ELF-1 (cell line): ENCODE measurements at places on chromosomes 3 and 15.

- no peak for DNase-seq
Observed at GRCh38 chr3:34207806-34208205, 409.4 kb downstream of the PDCD6IP start.

DNA sequence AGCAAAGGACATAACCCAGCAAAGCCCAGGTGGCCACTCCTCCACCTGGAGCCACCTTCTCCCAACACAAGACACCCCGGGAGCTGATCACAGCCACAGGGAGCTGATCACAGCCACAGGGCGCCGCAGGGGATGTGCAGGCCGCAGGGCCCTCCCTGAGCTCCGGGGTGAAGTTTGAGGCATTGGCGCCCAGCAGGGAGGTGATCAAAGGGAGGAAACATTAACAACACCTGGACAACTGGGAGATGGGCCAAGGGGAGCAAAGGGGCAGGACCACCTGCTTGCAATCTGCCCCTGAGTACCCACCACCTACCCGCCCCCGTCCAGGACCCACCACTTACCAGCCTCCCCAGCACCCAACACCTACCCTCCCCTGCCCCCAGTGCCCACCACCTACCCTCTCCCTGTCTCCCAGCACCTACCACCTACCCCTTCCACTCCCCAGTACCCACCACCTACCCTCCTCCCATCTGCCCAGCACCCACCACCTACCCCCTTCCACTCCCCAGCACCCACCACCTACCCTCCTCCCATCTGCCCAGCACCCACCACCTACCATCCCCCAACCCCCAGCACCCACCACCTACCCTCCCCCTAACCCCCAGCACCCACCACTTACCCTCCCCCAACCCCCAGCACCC, 2.4 kb downstream of the UROC1 start:
- no peak for DNase-seq

DNA sequence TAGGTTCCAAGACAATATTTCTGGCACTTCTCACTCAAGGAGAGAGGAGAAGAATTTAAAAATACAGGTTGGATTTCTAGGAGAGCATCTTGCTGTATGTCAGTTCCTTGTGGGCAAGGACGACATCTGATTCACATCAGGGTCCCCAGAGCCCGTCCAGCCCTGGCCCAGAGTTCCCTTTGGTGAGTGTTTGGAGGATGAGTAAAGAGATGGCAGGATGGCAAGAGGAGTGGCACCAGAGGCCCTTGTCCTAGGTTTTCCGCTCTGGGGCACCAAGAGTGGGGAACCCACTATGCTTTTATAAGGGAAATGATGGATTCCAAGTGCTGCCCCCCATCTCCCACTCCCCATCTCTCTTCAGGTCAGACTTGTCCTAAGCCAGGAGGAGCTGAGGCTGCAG, 181.8 kb downstream of the TBC1D2B start:
- no peak for DNase-seq

DNA sequence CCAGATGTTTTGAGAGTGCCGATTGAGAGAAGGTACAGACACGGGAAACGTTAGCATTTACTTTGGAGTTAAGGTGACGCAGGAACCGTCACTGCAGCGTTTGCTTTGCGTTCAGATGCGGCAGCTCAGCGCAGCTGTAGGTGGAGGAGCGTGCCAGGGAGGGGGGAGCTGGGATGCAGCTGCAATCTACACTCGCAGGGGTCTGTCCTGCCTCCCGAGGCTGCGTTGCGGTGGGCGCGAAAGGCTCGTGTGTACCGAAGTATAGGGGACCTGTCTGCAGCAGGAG, 425 bp upstream of the FYTTD1 start:
- peak; percentile 65 for DNase-seq

- DNase-seq: no peak
Observed at GRCh38 chr3:188976407-188976806, 195.4 kb upstream of the TPRG1 start.

DNA sequence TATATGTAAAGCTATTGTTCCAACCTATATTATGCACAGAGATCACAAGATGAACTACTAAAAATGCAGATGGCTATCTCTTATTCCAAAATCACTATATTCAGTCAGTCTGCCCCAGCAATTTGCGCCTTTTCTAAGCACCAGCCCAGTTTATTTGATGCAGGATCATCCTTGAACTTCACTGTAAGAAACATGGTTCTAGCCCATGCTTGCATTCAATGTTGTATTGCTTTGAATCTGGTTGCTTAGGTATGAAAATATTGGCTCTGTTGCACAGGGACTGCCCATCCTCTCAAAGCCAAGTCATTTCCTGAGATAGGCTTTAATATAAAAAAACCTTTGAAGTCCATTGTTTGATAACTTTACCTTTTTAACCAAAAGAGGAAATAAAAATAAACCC, 170.5 kb upstream of the LRIG1 start:
- DNase-seq: no peak

GRCh38 chr15:71893691-71894090, 83.3 kb downstream of the NR2E3 start:
- DNase-seq: no peak

- no peak for DNase-seq
Observed at GRCh38 chr15:94703596-94703995, 472.2 kb downstream of the MCTP2 start.

DNA sequence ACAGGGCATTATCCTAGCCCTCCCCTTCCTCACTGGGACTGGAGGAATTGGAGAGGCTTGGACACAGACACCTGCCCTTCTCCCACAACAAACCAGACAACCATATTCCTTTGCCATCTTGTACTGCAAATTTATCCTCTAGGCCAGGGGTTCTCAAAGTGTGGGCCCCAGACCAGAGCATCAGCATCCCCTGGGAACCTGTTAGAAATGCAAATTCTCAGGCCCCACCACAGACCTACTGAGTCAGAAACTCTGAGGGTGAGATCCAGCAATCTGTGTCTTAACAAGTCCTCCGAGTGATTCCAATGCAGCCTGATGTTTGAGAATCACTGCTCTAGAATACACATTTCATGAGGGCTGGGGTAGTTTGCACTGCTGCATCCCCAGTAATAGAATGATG, 115.4 kb downstream of the OXNAD1 start:
- no peak for DNase-seq
